ENCODE measurements at places on chromosomes 11 and 22. TPM values are rescaled to one million over a fixed set of nuclear protein-coding genes. Genes with fewer than 3 reads are reported as not detected.

DNA sequence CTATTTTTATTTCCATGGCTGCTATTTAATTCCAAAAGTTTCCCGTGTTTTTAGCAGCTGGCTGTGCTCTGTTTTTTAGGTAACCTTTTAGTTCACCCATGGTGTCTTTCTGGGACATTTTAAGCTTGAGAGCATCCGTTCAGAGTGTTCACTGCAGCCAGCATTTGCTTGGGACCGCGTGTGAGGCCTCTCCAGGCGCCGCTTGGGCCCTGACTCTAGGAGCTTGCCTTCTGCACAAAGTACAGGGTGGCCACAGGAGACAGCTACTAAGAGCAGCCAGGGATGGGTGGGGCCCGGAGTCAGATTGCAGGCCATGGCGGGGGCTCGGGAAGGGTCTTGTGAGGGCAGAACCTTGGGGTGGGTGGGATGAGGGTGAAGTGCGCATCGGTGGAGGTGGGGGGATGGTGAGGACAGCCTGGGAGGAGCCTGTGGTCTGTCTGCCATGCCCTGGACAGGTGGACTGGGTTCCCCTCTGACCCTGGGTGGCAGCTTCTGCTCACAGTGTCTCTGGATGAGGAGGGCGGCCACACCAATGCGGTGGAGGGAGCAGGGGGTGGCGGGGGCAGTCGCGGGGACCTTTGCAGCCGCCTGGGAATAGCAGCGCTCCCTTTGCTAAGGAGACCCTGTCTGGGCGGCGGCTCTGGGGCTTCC is 288.1 kb downstream of the TBC1D22A start:
- DNase-seq, result no peak

- no peak for DNase-seq
These were observed 108.5 kb upstream of the USP47 start for GRCh38 chr11:11733246-11733747.

- DNase-seq, result no peak
These were observed 552 bp downstream of the DSCAML1 start for GRCh38 chr11:117796456-117796871.

The APOA4 gene
- total RNA-seq, result not detected

The CASP1 gene
- total RNA-seq, result not detected
